ENCODE measurements at places on chromosomes 12 and 14.

- peak; percentile 7 for DNase-seq
Observed at GRCh38 chr12:107929436-107929835, 154.9 kb downstream of the ASCL4 start.

DNA sequence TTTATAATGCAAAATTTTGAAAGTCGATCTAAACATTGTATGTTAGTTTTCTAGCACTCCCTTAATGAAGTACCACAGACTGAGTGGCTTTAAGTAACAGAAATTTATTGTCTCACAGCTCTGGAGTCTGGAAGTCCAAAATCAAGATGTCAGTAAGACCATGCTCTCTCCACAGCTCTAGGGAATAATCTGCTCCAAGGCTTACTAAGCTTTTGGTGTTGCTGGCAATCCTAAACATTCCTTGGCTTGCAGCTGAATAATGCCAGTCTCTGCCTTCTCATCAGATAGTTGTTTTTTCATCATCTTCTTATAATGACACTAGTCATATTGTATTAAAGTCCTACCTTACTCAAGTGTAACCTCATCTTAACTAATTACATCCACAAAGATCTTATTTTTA is 102.2 kb downstream of the RASSF9 start:
- no peak for DNase-seq

GRCh38 chr12:44875954-44876543 is at the start of gene NELL2:
TSS of gene NELL2 (minus strand) at chr12:44876315. CDS start at chr12:44875869, 446 bp downstream.
- peak; percentile 57 for DNase-seq

DNA sequence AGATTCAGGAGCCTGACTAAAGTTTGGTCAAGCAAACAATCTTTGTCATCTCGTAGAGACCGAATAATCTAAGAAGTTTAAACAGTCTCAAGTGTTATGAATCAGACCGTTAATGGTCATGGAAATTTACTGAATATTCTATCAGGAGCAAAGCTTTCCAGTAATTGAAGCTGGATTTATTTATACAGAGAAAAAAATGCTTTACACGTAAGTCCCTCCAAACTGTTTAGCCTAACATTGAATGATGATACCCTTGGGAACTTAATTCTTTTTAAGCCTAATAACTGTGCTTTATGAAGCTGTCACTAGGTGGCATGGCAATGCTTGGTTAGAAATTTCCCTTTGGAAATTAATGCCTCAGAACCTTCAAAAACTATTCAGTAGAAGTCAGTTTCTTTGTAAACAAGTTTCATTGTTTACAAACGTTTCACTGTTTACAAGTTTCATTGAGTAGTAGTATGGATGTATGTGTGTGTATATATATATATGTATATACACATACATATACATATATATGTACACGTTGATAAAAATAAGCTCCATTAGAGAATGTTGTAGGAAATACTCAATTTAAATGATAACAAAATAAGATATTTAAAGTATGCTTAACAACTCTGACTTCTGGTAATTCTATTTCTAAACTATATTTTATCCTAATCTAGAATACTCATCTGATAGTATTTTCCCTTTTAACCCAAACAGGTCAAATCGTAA is 32.1 kb downstream of the DEPDC4 start:
- DNase-seq: peak; percentile 25

GRCh38 chr12:24705741-24706358 is 243.1 kb downstream of the BCAT1 start:
- no peak for DNase-seq

DNA sequence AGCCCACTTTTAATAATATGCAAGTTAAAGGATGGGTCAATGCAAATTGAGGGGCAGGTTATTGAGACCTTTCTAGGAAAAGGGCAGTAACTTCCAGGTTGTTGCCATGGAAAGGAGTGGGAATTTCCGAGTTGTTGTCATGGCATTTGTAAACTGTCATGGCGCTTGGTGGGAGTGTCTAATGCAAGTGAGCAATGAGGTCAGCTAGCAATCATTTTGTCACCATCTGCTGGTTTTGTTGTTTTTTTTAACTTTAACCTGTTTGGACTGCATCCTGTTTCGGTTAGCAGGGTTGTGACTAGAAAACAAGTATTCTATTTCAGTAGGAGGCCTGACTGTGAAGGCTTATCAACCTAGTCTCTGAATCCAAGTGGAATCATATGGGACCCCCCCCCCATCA is 85.8 kb upstream of the TSPAN11 start:
- DNase-seq: no peak

- DNase-seq: no peak
Observed at GRCh38 chr12:5520831-5521230, 88.9 kb downstream of the NTF3 start.

DNA sequence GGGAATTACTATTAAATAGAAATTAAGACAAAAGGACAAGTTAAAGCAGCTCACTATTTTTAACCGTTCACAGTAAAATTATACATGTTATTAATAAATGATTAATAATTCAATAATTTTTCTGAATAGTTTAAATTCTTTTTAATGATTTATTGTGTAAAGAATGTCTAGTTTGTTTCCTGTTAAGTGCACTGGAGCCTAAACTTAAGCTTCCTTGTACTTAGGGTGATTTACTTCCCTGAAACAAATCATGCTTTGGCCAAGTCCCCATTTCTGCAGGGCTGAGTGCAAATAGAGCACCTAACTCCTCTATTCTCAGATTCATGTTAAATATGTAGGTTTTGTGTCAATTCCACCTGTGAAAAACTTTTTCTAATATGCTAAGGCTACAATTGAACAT is 188.9 kb upstream of the PDZRN4 start:
- no peak for DNase-seq

GRCh38 chr14:86935241-86935885 is 1057.6 kb downstream of the GALC start:
- no peak for DNase-seq

DNA sequence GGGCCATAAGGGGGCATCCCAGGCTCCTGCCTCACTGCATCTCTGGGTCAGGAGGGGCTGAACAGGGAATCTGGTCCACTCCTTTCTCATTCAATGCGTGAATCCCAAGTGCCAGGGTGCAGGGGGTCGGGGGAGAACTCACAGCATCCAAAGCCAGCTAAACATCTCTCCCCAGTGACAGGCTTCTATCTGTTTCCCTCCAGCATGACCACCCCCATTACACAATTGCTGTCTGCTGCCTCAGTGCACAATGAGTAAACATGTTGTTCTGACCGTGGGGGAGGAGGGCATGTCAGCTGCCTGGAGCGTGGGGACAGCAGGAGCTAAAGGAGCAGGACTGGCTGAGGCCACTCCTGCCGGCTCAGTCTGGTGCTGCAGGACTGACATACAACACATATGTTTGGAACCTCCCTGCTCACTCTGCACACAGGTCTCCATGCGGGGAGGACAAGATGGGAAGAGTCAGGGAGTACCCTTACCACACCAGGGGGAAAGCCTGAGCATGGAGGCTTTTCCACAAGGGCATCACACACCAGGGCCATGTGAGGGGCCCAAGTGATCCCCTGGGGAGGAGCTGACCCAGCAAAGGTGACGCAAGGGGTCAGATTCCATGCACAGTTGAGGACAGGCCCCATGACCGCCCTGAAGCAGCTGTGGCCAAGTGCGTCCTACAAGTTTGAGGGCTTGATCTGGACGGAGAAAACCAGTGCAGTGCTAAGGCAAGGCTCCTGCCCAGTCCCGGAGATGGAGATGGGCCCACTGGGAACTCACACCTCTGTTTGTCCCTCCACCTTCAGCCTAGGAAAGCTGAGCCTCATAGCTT is 1.4 kb downstream of the TNS2 start:
- no peak for DNase-seq

DNA sequence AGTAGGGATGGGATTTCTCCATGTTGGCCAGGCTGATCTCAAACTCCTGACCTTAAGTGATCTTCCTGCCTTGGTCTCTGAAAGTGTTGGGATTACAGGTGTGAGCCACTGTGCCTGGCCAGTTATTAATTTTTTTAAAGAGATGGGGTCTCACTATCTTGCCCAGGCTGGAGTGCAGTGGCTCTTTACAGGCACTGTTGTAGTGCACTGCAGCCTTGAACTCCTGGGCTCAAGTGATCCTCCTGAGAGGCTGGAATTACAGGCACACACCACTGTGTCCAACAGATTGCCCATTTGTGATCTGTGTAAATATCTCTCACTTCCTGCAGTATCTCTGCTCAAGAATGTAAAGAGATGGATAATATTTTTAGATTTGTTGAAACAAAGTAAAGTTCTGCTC is 45.9 kb downstream of the PTPN11 start:
- no peak for DNase-seq

DNA sequence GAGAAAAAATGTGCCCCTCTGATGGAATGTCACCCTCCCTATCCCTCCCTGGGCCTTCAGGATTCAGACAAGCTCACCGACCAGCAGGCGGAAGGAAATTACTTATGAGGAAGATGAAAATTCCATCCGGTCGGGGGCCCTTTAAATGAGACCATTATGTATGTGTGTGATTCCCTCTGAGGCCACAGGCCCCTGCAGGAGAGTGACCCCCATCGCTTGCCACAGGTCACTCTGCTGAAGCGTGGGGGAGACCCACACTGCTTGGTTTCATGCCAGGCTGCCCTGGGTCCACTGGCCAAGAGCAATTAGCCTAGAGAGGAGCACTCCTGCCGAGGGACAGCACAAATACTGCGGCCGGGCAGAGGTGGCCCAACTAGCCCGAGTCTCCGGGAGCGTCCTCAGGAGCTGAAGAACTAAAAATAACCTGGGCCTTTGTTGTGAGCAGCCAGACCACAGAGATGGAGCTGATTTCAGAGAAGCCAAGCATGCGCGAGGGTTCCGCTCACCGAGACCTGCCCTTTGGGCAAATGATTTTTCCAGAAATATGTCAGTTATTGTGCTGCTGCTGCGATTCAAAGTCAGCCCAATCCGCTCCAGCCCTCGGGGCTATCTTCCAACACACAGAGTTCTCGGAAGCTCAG is 276.4 kb downstream of the DPF3 start:
- no peak for DNase-seq

- DNase-seq: no peak
Observed at GRCh38 chr14:66037361-66037760, 448.8 kb upstream of the CCDC196 start.

- no peak for DNase-seq
Observed at GRCh38 chr12:3366451-3367110, 124.4 kb upstream of the PRMT8 start.

DNA sequence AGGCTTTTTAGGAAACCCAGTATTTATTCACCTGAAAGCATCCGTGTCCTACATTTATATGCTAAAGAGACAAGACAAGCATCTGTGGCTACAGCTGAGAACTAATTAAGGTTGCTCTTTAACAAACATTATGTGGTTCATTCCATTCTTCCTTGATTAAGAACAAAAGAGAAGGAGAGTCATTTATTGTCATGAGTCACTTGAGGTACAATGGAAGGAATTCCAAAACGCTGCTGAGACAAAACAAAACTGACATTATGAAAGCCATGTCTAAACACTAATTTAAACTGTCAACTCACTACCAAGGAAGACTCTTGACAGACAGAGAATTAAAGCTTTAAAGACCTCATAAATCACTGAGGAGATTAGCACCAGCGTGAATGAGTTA is 214.4 kb downstream of the BMP4 start:
- DNase-seq: no peak

GRCh38 chr14:64614166-64614565 is 64.4 kb downstream of the PPP1R36 start:
- no peak for DNase-seq

DNA sequence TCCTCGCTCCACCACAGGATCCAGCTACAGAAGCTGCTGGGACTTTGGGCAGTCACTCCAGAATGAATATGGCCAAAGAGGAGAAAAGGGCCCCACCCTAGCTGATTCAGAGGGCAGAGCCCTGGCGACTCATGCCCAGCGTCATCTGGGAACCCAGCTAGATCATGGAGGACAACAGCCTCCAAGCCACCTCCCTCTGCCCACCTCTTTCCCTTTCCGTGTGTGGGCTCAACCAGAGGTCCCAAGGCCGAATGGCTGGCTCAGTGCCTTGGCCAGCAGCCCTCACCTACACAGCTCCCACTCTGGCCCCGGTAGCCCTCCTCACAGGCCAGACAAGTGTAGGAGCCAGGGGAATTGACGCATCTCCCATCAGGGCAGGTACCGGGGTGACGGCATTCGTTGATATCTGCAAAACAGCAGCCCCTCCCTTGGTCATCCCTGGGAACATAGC is 17.4 kb downstream of the ISCA2 start:
- DNase-seq: no peak

Measured in T-helper 1 cell (primary cell).